ENCODE measurements at places on chromosomes 1 and 21.

DNA sequence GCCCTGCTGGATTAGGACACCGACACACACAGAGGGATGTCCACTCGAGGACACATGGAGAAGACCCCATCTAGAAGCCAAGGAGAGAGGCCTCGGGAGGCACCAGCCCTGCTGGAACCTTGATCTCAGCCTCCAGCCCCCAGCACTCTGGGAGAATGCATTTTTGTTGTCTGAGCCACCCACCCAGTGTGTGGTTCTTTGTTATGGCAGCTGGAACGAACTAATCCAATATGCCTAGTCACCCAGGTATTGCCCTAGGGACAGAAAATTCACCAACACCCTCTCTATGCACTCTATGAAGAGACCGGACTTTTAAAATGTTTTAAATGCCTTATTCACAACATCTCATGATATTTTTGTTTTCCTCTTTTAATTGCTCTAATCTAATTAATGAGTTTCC is 117.4 kb downstream of the CRYAA start:
- DNase-seq: no peak

GRCh38 chr1:181497870-181498269 is 14.6 kb downstream of the CACNA1E start:
- DNase-seq: no peak

- DNase-seq: no peak
Measured at GRCh38 chr21:42156690-42157605, 62.0 kb upstream of the ABCG1 start.

GRCh38 chr1:99749504-99750347 is 16.7 kb downstream of the FRRS1 start:
- DNase-seq: no peak

GRCh38 chr1:205466595-205467220 is 10.9 kb upstream of the BLACAT1 start:
- DNase-seq: no peak

- no peak for DNase-seq
Measured at GRCh38 chr1:64459743-64460142, 10.2 kb upstream of the CACHD1 start.

- DNase-seq: no peak
Measured at GRCh38 chr1:7298145-7298544, 473.0 kb upstream of the VAMP3 start.

- no peak for DNase-seq
Measured at GRCh38 chr1:182861994-182862393, 22.8 kb downstream of the DHX9 start.

DNA sequence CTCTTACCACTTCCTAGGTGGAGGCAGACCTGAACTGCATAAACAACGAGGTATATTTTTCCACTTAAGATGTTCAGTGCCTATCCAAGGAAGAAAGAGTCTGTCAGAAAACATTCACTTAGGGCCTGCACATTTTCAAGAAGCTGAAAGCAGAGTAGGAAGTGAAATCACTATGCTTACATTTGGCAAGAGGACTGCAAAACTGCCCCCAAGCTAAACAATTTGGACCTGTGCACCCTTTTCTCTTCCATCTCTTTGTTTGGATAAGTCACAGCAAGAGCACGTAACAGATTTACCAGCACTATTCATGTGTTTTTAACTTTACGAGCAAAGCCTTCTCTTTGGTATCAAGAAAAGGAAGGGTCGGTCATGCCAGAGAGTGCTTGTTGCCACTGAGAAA is 13.2 kb upstream of the BEND5 start:
- no peak for DNase-seq

DNA sequence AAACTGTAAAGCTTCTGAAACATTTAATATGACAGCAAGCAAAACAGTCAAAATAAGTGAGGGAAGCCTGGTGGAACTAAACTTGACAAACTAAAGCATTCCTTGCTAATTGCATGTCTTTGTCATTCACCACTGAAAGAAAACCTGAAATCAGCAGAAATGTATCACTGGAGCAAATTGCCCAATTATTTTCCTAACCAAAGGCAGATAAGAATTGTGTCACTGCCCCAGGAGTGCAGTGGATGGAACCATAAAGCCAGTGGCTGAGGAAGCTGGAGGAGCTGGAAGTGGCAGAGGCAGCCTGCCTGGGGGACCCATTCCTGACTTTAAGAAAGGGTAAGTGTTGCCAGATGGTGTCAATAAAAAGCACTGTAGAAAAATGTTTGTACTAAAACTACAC is 2.7 kb upstream of the SLC30A10 start:
- no peak for DNase-seq

- no peak for DNase-seq
Measured at GRCh38 chr1:30028283-30028682, 695.1 kb downstream of the MATN1 start.

DNA sequence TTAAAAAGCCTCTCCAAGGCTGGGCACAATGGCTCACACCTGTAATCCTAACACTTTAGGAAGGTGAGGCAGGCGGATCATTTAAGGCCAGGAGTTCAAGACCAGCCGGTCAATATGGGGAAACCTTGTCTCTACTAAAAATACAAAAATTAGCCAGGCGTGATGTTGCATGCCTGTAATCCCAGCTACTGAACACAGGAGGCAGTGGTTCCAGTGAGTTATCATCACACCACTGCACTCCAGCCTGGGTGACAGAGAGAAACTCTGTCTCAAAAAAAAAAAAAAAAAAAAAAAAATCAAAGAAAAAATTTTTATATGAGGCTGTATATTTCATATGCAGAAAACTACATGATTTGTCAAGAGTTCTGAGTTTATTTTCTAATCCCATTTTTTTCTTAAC is 1107.1 kb upstream of the TMPRSS15 start:
- DNase-seq: no peak

DNA sequence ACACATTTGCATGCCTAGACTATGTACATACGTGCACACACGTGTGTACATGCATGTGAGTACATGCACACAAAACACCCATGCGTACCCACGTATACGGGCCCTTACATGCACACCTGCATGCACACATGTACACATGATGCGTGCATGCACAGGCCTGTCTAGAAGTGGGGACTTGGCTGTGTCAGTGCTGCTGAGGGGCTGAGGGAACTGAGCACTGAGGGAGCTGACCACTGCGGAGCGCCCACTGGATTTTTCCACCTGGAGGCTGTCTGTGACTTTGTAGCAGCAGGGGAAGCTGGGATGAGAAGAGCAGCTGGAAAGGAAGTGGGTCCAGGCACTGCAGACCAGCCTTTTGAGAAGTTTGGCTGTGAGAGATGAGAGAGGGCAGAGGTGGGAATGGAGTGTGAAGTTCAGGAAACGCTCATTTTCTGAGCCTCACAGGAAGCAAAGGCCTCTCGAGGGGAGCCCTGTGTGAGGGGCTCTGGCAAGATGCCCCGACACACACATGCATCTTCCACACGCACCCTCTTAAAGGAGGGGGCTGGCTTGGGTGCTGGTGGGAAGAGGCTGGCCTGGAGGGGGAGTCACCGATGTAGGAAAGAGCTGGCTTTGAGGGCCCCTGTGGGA is 20.9 kb downstream of the PODN start:
- DNase-seq: no peak
